ENCODE measurements at places on chromosomes 12 and 14. TPM values are rescaled to one million over a fixed set of nuclear protein-coding genes. Genes with fewer than 3 reads are reported as not detected.
A peak's percentile ranks its signal among the peaks of the same experiment; 100 is the strongest.

- DNase-seq = peak; percentile 56
These were observed 80.8 kb upstream of the REP15 start for GRCh38 chr12:27615331-27615891.

DNA sequence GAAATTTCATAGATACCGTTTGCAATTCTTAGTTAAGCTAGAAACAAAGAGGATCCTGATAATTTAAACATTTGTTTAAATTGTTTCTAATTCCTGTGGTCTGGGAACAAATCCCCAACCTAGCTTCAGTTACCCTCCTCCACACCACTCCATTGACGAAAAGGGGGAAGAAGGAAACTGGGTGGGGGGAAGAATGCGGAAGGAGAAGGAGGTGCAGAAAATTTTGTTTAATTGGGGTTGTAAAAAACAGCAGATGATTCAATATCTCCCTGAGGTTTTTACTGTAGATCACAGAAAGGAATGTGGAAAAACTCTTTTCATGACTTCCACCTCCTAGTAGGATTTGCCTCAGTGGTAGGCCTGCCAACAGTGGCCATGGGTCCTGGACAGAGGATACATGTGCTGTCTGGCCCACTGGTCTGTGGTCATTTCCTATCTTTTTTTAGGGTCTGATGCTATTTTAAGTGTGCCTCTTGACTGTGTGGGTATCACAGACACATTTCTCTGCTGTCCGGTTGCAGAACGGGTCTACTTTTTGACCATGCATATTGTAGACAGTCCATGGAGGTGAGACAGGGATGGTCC lies 122.9 kb upstream of the PCED1B start:
- DNase-seq = no peak

GRCh38 chr14:66281036-66281776 lies 205.0 kb upstream of the CCDC196 start:
- no peak for DNase-seq

The P2RX7 gene
- total RNA-seq = 0.18 TPM

The OS9 gene
- 159 TPM for total RNA-seq

GRCh38 chr12:106954462-106955376 lies 988 bp upstream of the TMEM263 start:
- DNase-seq = peak; percentile 29

All from IMR-90 (cell line).